Glutamatergic neuron (in vitro differentiated cells): ENCODE measurements at places on chromosomes 2 and 18.

DNA sequence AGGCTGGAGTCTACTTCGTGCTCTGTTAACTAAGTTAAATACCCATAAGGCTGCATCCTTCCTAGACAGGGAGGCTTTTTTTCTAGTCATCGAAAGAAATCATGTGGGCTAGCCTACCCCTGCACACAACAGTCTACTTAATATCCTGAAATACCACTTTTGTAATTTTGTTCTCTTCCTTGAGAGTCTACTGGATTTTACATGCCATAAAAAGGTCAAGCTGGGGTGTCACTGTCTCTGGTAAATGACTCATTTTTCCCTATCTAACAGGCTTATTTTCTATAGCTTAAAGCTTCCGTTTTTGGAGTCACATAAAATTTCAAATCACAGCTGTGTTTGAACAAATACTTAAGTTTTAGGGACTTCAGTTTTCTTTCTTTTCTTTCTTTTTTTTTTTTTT lies 10.7 kb upstream of the STAM2 start:
- H3K4me1 ChIP-seq, result peaks cover 3% of the 10 kb centered on the region
- H3K4me3 ChIP-seq, result no peak overlapping the region
- DNase-seq, result no peak
- peaks cover 8% of the 10 kb centered on the region for H3K36me3 ChIP-seq
- no peak overlapping the region for H3K27ac ChIP-seq
- peaks cover 4% of the 10 kb centered on the region for H3K27me3 ChIP-seq

GRCh38 chr2:43199492-43200488 lies 26.6 kb downstream of the ZFP36L2 start:
- DNase-seq, result no peak
- no peaks in the 10 kb centered on the region for H3K36me3 ChIP-seq
- no peak overlapping the region for H3K4me3 ChIP-seq
- no peak overlapping the region for H3K27ac ChIP-seq
- H3K4me1 ChIP-seq, result no peaks in the 10 kb centered on the region

GRCh38 chr18:9965711-9966624 lies 52.2 kb downstream of the VAPA start:
- no peak overlapping the region for H3K27ac ChIP-seq
- no peak for DNase-seq
- peaks cover 4% of the 10 kb centered on the region for H3K36me3 ChIP-seq
- H3K4me3 ChIP-seq, result no peak overlapping the region
- peaks cover 2% of the 10 kb centered on the region for H3K27me3 ChIP-seq

- no peak for DNase-seq
- no peak overlapping the region for H3K27ac ChIP-seq
- H3K27me3 ChIP-seq, result no peaks in the 10 kb centered on the region
- no peaks in the 10 kb centered on the region for H3K4me1 ChIP-seq
These were observed 92.1 kb downstream of the SLC8A1 start for GRCh38 chr2:40359811-40360210.

- DNase-seq, result peak; percentile 68
- peak overlapping the region; percentile 53 for H3K4me3 ChIP-seq
- H3K27me3 ChIP-seq, result peaks cover 18% of the 10 kb centered on the region
- H3K27ac ChIP-seq, result peak overlapping the region; percentile 98
- H3K4me1 ChIP-seq, result peaks cover 29% of the 10 kb centered on the region
These were observed 24.8 kb upstream of the GALNT14 start for GRCh38 chr2:31163011-31163539.

GRCh38 chr2:127000937-127001336 lies 102.2 kb downstream of the TEX51 start:
- H3K4me3 ChIP-seq, result no peak overlapping the region
- no peak for DNase-seq
- no peaks in the 10 kb centered on the region for H3K27me3 ChIP-seq
- H3K4me1 ChIP-seq, result peaks cover 21% of the 10 kb centered on the region

DNA sequence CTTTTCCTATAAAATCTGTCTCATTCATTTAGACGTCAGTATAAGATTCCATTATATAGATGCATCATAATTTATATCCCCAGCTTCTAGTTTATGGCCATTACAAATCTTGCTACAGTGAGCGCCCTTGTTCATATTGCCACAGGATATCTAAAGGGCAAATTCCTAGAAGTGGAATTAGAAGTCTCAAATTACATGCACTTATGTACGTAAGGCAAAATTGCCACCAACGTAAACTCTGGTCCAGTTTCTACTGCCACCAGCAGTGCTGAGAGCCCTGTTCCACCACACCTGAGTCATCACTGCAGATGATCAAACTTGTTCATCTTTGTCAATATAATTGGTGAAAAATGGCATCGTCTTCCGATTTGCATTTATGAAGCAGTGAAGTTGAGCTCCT lies 90.9 kb upstream of the ID2 start:
- no peak for DNase-seq
- H3K4me1 ChIP-seq, result no peaks in the 10 kb centered on the region
- H3K36me3 ChIP-seq, result no peaks in the 10 kb centered on the region
- H3K4me3 ChIP-seq, result no peak overlapping the region

GRCh38 chr18:67281746-67282145 lies 234.8 kb downstream of the DSEL start:
- no peak for DNase-seq
- H3K27ac ChIP-seq, result no peak overlapping the region
- no peaks in the 10 kb centered on the region for H3K36me3 ChIP-seq
- no peaks in the 10 kb centered on the region for H3K4me1 ChIP-seq

DNA sequence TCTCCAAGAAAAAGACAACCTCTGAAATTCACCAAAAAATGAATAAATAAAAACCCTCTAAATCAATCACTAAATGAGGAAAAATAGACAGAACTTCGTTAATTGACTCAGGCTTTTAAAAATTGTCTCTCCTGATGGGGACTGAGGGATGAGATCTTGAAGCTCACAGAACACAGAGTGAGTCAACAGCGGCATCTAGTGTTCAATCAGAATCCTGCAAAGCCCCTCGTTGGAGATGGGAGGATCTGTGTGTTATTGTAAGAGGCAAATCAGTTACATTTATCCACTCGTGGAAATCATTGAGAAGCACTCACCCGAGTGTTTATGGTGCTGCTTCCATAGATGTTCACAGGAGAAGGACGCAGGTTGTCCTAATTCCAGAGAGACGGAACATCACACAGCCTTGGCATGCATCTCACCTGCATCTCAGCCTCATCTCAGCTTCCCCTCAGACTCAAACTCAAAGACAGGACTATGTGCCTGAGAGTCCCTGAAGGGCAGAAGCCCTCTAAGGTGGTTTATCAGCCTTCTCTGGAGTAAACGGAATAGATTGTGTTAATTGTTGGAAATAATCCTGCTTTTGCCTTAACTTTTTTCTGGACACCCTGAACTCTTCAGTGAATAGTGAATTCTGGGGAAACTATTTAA lies 82.0 kb downstream of the MREG start:
- peak overlapping the region; percentile 15 for H3K27ac ChIP-seq
- H3K4me1 ChIP-seq, result no peaks in the 10 kb centered on the region
- no peak overlapping the region for H3K4me3 ChIP-seq
- peak; percentile 71 for DNase-seq

DNA sequence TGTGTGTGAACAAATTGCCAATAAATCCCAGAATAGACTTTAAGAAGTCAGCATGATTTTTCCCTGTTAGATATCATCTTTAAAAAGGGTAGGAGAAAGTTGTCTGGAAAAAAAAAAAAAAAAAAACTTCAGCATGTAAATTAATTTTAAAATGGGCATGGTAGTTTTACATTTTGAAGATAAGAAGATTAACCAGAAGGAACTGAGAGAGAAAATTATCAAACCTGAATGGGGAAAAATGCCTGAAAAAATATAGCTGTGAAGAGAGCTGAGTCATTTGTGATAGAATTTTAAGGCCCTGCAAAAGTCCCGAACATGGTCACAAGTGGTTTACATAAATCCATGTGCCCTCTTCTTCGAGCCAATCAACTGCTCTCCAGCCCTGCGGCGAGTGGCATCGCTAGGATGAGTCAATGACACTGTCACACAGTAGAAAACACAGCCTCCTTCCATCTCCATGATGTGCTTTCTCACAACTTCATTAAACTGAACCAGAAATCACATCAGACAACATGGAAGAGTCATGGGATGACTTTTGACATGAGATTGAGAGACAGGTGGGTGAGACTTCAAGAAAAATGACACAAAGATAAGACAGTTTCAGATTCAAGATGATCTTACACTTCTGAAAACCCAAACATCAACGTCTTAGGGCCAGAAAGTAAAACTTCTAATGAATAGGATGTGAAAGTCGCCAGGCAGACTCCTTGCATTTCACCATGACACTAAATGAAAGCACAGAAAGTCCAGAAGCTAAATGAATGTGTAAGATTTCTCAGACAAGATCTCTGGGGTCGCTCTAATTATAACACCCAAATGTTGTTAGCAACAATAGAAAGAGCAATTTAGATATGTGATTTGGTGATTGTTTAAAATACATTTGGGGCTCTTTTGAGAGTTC lies 273.0 kb upstream of the ID2 start:
- peaks cover 6% of the 10 kb centered on the region for H3K27me3 ChIP-seq
- DNase-seq, result no peak
- H3K4me1 ChIP-seq, result peaks cover 5% of the 10 kb centered on the region

DNA sequence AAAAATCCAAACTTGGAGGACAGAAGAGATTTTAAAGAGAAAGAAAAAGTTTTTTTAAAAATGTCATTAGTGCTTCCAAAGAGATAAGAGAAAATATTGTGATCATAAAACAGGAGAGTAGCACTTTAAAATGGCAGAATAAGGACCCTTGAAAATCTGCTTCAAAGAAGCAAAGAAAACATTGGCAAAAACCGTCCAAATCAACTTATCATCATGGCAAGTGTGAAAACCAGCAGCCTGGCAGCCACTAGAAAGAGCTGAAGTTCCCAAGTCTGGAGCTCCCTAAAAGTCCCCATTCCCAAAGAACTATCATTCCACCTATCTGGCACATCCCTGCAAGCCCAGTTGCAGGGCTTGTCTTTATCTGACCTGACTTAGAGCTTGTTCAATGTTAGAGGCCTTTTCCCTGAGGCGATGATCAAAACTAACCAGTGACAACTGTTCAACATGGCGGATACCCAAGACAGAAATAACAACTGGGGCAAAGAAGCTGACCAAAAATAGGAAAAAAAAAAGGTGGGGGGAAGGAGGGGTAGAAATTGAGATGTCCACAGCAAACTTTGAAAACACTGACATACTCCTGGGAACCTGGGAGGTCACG lies 24.6 kb upstream of the RNU4ATAC start:
- peaks cover 6% of the 10 kb centered on the region for H3K27me3 ChIP-seq
- no peaks in the 10 kb centered on the region for H3K36me3 ChIP-seq

DNA sequence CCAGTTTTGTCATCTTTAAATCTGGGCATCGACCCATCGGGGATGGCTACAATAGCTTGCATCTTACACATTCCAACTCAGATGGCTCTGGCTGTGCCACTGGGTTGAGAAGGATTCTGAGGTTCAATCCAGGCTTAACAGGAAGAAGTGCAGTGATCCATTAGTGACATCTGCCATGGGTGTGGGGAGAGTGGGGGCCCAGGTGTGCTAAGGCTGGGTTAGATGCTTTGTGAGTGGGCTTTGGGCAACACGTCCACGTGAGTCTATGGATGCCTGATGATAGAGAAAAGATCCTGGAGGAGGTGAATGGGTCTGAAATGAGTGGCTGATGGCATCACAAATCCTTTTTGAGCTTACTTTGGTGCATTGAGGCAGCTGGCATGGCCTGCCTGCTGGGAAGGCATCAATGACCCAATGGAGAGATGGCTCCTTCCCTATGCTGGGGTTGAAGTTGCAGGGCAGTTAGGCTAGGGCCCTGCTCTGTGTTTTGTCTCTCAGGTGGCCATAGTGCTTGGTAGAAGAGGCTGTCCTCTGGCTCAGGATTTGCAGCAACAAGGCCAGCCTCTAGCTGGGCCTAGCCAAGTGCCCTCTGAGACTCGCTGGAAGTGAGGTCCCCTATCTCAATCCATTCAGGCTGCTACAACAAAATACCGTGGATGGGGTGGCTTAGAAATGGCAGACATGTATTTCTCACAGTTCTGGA lies 56.7 kb downstream of the HS1BP3 start:
- peak; percentile 7 for DNase-seq
- H3K4me1 ChIP-seq, result peaks cover 17% of the 10 kb centered on the region
- peaks cover 2% of the 10 kb centered on the region for H3K27me3 ChIP-seq
- H3K27ac ChIP-seq, result no peak overlapping the region
- H3K36me3 ChIP-seq, result no peaks in the 10 kb centered on the region

DNA sequence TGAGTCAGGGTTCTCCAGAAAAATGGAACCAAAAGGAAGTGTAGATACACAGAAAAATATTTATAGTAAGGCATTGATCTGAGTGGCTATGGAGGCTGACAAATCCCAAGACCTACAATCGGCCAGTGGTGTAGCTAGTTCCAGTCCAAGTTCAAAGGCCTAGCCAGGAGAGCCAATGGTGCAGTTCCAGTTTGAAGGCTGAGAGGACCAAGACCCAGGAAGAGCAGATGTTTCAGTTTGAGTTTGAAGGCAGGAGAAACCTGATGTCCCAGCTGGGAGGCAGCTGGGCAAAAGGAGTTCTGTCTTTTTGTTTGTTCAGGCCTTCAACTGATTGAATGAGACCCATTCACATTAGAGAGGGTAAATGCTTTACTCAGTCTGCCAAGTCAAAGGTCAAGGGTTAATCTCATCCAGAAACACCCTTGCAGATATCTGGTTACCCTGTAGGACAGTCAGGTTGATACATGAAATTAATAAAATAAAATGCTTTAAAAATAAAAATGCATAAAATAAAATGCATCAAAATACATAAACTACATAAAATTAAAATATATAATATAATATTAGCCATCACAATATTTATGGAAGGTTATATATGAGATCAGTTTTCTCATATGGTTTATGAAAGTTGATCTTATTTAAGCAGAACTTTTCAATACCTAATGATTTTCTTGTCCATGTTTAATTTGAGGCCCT lies 38.7 kb downstream of the KCNE4 start:
- peak overlapping the region; percentile 85 for H3K27ac ChIP-seq
- peaks cover 5% of the 10 kb centered on the region for H3K27me3 ChIP-seq
- H3K4me3 ChIP-seq, result no peak overlapping the region
- peaks cover 43% of the 10 kb centered on the region for H3K4me1 ChIP-seq

DNA sequence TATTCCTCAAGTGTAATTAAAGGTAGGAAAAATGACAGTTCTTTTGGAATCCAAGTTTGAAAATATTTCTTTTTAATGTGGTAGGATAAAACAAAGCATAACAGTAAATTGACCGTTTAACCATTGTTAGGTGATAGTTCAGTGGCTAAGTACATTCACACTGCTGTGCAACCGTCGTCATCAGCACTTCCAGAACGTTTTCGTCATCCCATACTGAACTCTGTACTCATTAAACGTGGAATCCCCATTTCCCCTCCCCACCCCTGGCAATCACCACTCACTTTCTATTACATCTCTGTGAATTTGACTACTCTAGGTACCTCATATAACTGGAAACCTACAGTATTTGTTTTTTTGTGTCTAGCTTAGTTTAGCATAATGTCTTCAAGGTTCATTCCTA lies 32.9 kb upstream of the FZD5 start:
- no peaks in the 10 kb centered on the region for H3K27me3 ChIP-seq
- DNase-seq, result no peak
- no peaks in the 10 kb centered on the region for H3K4me1 ChIP-seq
- no peak overlapping the region for H3K4me3 ChIP-seq

DNA sequence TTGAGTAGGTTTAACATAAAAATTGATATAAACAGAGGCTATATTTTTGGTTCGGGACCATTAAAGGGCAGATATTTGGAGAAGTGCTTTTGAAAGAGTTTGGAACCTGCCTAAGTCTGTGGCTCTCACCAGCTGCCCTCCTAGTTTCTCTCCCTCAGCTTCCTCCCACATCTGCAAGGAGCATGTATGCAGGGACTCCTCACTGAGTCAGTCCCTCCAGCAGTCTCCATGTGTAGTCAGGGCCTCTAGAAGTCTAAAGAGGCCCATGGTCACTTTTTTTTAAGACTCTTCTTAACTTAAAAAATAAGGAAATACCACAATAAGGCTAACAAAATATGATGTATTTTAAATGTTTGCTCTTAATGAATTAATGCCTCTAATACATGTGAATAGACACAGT lies 220.0 kb upstream of the TANK start:
- no peak for DNase-seq
- no peak overlapping the region for H3K4me3 ChIP-seq
- peaks cover 23% of the 10 kb centered on the region for H3K4me1 ChIP-seq
- no peak overlapping the region for H3K27ac ChIP-seq
